ENCODE measurements at places on chromosomes 7 and 10.

GRCh38 chr10:132205650-132206376 is 19.1 kb downstream of the DPYSL4 start:
- DNase-seq = no peak

- no peak for DNase-seq
Observed at GRCh38 chr10:125494651-125495239, 188.2 kb downstream of the TEX36 start.

DNA sequence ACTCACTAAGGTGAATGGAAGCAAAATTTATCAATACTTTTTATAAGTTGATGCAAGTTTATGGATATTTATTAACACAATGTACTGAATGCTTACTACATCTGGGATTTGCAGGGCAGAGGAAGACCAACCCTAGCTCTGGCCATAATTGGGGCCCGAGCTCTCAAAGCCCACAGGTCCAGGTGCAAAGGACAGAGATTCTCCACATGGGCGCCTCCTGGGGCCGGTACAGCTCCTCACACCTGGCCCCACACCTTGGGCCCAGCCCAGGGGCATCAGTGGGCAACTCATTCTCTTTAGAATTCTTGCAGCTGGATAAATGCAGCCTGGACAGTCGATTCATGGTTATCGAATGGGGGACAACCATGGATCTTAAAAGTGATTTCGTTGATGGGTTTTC is 47.1 kb downstream of the CALML3 start:
- no peak for DNase-seq

DNA sequence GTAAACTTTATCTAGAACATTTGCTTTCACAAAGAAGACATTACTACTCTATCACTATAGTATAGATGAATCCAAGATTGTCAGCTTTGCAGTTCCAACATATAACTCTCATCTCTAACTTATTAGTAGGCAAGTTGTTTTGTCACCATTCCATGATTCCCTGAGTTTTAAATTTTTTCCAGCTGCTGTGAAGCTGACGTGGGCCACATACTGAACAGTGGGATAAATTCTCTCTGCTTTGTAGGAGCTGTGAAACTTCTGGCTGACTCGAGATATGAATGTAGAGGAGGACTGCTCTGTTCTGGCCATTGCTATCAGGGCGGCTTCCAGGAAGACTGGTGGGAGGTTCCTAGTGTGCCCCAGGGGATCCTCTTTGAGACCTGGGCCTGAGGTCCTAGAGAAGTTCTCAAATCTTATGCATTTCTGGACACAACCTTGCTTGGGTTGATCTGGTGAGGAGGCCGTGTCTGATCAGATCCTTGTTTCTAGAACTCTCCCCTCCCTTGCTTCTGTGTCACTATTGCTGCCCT is 58.0 kb downstream of the LSMEM1 start:
- no peak for DNase-seq

GRCh38 chr7:43872406-43873110 is 3.2 kb upstream of the MRPS24 start:
- DNase-seq = peak; percentile 11

DNA sequence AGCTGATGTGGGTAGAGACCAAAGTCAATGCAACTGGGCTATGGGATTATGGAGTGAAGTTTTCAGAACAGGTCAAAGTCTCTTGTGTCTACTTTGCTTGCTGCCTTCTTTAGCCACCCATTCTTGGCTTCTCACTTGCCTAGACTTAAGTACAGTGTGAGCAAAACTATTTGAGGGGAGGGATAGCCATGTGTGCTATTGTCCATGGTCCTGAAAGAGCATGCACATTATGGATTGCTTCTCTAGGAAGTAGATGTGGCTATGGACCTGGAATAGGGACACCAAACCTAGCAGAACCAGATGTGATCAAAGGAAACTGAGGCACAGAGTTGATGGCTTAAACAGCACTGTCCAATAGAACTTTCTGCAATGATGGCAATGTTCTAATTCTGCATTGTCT is 81.9 kb upstream of the ZNF800 start:
- DNase-seq = no peak

GRCh38 chr10:3323865-3324498 is 151.4 kb upstream of the PITRM1 start:
- no peak for DNase-seq

DNA sequence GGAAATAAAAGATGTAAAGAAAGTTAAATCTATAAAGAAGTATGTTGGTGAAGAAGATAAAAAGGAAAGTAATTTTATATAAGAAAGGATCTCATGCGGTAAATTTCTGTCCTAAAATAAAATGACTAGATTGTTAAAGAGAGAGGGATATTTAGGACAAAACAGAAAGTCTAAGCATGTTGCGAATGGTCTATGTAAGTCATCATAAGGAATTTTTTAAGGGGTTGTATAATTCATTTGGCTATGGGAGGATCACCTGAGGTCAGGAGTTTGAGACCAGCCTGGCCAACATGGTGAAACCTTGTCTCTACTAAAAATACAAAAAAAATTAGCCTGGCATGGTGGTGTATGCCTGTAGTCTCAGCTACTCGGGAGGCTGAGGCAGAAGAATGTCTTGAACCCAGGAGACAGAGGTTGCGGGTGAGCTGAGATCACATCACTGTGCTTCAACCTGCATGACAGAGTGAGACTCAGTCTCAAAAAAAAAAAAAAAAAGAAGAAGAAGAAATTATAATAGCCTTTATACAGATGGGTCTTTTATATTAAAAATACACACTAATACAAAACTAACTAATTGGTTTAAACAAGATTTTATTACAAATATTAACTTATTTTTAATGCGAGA is 294.3 kb downstream of the MAGI2 start:
- DNase-seq = no peak

DNA sequence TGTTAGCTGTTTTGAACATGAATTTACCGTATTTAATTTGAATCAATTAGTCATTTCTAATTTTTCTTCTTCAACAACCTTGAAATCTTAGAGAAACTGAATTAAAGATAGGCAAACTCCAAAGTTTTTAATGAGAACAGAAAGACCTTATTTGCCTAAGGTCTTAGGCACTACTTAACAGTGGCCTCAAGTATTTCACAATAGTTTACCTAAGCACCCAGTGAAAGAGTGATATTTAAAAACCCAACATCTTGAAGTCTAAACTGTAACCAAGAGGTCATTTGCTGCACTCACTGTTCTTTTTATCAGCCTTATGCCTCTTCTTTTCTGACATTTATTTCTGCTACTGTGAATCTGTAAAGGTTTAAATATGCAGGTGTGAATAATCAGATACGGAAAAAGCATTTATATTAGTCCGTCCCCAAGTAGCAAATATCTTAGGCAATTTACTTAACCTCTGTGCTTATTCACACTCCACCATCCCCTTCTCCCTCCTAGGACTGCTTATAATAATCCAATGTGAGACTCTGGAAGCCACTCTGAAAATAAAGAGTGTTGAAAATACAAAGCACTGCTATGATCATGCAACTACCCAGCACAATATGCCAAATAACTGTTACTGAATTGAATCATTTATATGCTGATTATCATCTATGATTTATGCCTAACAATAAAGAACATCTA is 105.7 kb downstream of the ELAPOR2 start:
- DNase-seq = no peak

- no peak for DNase-seq
Observed at GRCh38 chr7:148982654-148983199, 45.6 kb downstream of the PDIA4 start.

- peak; percentile 47 for DNase-seq
Observed at GRCh38 chr10:104925232-104925851, 284.3 kb downstream of the SORCS3 start.

DNA sequence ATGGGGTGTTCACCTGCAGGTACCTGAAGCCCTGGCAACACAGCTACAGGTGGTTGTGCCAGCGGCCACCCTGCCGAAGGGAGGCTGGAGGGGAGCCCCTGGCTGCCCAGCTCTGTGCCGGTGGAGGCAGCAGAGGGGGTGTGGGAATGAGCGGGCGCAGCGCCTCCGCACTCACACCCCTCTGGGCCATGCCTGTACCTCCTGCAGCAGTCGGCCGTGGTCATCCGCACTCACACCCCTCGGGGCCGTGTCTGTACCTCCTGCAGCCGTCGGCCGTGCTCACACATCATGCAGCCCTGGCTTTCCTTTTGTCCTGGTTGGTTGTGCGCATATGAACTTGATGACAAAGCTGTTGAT is 1.7 kb downstream of the ZNF511 start:
- no peak for DNase-seq

- no peak for DNase-seq
Observed at GRCh38 chr7:102891693-102892261, 21.0 kb upstream of the LRRC17 start.

DNA sequence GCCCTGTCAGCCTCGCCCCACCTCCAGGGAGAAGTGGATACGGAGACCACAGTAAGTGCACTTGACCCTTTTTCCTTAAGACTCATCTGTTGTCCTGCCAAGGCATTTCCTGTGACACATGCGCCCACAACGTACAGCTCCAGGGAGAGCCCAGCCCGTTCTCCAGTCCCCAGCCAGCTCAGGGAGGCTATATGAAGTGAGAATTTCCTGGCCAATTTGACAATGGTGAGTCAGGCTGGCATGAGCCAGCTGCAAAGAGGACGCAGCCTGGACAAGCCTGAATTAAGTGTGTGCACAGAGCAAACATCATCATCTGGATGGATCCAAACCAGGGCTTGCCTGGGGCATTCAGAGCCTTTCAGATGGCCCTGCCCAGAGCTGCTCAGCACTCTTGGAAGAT is 244.8 kb downstream of the KCNMA1 start:
- DNase-seq = no peak

DNA sequence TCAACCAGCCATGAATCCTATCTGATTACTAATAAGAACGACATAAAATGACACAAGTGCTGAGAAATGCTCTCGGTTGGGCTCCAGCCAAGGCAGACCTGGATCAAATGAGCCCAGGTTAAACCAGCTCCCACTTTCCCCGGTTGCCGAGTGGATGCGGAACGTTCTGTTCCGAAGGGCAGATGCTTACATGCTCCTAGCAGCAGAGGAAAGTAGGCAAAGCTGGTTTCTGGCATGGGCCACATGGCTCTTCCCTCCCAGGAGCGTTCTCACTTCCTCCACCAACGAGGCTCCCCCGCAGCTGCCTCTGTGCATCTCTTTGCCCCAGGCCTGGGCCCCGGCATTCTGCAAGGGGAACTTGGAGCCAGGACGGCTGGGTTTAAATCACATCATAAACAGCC is 61.8 kb upstream of the SDK1 start:
- peak; percentile 6 for DNase-seq

DNA sequence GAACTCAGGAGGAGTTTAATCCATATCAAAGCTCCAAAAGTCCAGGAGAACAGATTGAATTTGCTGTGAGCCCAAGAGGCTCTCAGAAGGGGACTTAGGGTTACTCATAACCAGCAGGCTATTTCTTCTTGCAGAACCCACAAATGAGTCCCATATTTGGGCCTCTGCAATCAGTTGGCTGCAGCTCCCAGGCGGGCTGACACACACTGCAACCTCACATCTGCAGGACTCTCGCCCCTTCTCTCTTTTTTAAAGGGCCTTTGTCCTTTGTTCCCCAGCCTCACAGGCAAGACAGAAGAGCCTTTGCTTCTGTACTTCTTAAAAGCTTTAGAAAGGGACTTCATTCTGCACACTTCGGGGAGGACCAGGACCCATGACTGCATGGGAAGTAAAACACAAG is 26.7 kb downstream of the CREB3L2 start:
- peak; percentile 64 for DNase-seq

DNA sequence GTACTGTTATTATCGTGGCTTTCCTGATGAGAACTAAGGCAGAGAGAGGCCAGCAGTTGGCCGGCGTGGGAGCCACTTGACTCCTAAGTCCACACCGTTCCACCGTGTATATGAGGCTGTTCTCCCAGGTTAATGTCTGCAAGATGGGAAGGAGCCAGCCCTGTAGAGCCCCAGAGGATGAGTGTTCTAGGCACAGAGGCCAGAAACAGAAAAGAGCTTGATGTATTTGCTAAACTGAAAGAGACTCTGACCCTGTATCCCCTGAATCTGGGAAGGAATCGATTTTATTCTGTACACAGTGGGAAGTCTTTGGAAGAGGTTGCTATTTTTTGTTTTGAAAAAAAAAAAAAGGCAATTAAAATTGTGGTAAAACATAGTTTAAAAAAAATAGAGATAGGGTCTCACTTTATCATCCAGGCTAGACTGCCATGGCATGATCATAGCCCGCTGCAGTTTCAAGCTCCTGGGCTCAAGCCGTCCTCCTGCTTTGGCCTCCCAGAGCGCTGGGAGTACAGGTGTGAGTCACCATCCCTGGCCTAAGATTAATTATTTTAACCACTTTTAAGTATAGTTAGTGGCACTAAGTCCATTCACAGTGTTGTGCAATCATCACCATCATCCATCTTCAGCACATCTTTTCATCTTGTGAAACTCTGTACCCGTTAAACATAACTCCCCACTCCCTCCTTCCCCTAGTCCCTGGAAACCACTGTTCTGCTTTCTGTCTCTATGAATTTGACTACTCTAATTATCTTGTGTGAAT is 348.8 kb downstream of the SDK1 start:
- DNase-seq = no peak

GRCh38 chr7:3432911-3433310 is 131.9 kb downstream of the SDK1 start:
- no peak for DNase-seq

- no peak for DNase-seq
Observed at GRCh38 chr10:88507404-88507803, 75.7 kb downstream of the RNLS start.

GRCh38 chr7:66869660-66870450 is 51.2 kb upstream of the TMEM248 start:
- no peak for DNase-seq

DNA sequence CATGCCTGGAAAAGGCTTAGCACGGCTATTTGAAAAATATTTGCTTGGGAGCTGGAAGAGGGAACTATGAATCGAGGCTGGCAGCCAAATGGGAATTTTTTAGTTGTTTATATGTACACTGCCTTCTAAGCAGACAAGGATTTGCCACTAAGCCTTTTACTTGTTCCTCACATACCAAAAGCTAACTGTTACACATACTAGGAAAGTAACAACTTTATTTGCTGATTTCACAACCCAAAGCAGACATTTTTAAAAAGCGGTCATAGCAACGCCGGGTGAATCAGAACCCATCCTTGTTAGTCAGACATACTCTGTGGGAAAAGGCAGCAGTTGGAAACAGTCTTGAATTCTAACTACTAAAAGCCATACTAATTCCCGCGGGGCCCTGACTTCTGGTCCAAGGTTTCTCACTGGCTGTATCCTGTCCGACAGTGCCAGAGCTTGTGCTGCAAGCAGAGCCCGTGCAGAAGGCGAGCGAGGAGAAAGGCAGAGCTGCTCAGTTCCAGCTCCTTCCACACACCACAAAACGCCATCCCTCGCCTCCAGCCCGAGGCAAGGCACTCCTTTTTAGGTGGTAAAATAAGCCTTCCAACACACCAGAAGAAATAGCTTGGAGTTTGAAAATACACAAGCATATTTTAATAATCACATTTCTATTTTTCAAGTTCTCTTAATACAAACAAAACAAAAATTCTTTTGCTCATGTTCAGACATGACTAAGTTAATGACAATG is 89.2 kb downstream of the RNF216 start:
- peak; percentile 56 for DNase-seq

GRCh38 chr10:14485986-14486385 is 155.3 kb upstream of the FRMD4A start:
- no peak for DNase-seq

- no peak for DNase-seq
Observed at GRCh38 chr10:8063935-8064334, 9.4 kb downstream of the GATA3 start.

All from midbrain (tissue), 1 donor.